ENCODE measurements at places on chromosomes 7 and 10.

DNA sequence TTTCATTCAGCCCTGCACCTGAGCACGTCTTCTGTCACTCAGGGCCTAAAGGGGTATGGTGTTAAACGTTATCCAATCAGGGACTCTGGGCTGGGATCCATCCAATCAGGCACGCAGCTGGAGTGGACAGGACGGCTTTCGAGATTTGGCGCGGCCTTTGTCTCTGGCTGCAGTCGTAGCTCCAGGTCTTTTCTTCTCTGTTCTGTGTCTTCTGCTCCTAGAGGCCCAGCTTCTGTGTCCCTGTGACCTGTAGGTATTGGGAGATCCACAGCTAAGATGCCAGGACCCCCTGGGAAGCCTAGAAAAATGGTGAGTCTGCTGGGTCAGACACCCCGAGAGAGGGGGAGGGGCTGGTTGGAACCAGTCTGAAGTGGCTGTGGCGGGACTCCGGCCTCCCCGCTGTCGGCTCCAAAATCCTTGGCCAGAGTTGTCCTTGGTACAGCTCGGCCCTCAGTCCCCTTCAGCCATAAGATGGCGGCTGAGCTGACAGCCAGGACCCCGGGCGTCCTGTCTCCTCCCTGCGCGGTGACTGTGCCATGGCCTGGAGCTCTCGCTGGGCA is 11.7 kb upstream of the ZNF680 start:
- no peaks in the 10 kb centered on the region for H3K4me1 ChIP-seq
- DNase-seq = no peak
- H3K4me3 ChIP-seq = no peak overlapping the region
- H3K27ac ChIP-seq = no peak overlapping the region
- no peaks in the 10 kb centered on the region for H3K27me3 ChIP-seq
- no peaks in the 10 kb centered on the region for H3K36me3 ChIP-seq

- H3K27ac ChIP-seq = no peak overlapping the region
- H3K4me3 ChIP-seq = no peak overlapping the region
- no peaks in the 10 kb centered on the region for H3K36me3 ChIP-seq
- DNase-seq = no peak
- H3K27me3 ChIP-seq = no peaks in the 10 kb centered on the region
Measured at GRCh38 chr7:132998763-132999162, 83.1 kb downstream of the CHCHD3 start.

DNA sequence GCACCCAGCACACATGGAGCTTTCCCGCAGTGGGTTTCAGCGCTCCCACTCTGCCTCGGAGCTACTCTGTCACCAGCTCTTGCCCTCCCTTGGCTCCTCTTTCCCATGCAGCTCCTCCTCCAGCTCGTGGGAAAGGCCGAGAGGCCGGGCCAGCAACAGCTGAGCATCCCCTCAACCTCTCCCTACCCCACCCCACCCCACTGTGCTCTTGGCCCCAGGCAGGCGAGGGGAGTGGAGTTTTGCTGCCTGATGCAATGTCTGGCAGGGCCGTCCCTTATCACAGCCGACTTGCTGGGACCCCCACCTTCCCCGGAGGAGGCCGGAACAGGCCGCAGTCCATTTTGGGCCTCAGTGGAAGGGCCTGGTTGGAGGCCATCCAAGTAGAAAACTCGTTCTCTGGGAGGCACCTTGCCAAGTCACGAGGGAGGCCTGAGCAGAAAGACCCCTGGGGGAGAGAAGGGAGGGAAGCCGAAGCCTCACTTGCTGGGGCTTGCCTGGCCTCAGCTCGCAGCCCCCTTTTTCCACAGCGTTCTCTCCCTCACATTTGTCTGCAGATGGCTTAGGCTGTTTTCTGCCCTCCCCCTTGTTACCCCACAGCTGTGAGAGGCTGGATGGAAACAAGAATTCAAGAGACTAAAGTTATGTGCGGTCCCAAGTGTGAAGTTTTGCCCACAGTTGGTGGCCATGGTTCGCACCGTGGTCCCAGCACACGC is 35.3 kb downstream of the CHST3 start:
- peaks cover 2% of the 10 kb centered on the region for H3K27me3 ChIP-seq
- DNase-seq = no peak
- H3K4me1 ChIP-seq = no peaks in the 10 kb centered on the region
- no peak overlapping the region for H3K4me3 ChIP-seq

DNA sequence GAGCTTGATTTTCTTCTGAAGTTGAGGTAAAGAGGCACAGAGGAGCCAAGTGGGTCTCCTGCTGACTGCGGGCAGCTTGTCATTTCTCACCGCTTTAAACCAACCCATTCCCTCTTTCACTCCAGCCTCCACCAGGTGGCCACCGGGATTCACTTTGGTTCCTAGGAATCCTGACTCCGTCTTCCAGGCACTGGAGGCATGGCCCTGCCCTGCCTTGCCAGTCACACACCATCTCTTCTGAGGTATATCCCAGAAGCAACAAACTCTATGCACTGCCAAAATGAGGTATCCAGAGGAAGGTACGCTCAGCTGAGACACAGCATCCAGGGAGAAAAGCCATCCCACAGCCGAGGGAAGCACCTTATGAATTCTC is 280.8 kb downstream of the TNS3 start:
- H3K27ac ChIP-seq = no peak overlapping the region
- no peak overlapping the region for H3K4me3 ChIP-seq
- H3K4me1 ChIP-seq = no peaks in the 10 kb centered on the region
- H3K36me3 ChIP-seq = no peaks in the 10 kb centered on the region
- DNase-seq = no peak
- H3K27me3 ChIP-seq = no peaks in the 10 kb centered on the region

DNA sequence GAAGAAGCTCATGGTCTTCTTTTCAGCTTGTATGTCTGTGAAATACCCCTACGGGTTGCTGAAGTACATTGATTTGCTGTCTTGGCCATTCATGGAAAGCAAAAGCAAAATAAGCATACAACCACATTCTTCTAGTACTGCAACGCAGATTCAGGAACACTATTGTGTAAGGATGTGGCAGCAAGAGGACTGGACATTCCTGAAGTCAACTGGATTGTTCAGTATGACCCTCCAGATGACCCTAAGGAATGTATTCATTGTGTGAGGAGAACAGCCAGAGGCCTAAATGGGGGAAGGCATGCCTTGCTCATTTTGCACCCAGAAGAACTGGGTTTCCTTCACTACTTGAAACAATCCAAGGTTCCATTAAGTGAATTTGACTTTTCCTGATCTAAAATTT is 133.4 kb upstream of the ANKRD1 start:
- H3K4me1 ChIP-seq = peaks cover 7% of the 10 kb centered on the region
- no peak overlapping the region for H3K4me3 ChIP-seq
- H3K27ac ChIP-seq = no peak overlapping the region
- no peak for DNase-seq

DNA sequence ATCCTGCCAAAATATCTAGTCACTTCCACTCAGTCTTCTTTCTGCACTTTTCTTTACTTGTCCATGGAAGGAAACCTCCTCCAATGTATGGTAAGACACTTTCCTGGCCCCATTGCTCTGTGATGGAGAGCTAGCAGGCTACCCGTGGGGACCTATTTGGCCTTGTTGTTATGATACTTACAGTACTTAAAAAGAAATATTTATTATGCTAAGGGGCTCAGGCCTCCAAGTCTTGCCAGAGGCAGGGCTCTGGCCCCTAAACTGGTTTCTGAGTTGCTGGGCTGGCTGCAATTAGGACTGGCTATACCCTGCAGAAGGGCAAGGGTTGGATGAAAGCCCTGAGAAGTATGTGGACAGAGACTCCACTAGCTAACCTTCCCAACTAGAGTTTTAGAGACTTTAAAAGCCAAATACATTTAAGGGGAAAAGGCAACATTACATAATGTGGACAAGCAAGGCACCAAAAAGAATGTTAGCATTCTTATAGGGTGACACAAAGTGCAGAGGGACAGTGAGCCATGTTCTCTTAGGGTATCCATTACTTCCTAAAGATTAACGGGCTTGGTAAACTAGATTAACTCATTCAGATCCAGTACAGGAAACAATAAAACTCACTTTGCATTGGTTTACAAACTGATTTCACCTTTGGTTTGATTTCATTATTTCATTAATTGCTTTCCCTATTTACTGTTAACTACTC is 84.9 kb upstream of the INHBA start:
- no peaks in the 10 kb centered on the region for H3K4me1 ChIP-seq
- H3K36me3 ChIP-seq = no peaks in the 10 kb centered on the region
- no peaks in the 10 kb centered on the region for H3K27me3 ChIP-seq
- H3K4me3 ChIP-seq = no peak overlapping the region

GRCh38 chr10:44206127-44206818 is 178.6 kb downstream of the CXCL12 start:
- H3K4me1 ChIP-seq = no peaks in the 10 kb centered on the region
- no peak overlapping the region for H3K27ac ChIP-seq
- H3K27me3 ChIP-seq = no peaks in the 10 kb centered on the region

DNA sequence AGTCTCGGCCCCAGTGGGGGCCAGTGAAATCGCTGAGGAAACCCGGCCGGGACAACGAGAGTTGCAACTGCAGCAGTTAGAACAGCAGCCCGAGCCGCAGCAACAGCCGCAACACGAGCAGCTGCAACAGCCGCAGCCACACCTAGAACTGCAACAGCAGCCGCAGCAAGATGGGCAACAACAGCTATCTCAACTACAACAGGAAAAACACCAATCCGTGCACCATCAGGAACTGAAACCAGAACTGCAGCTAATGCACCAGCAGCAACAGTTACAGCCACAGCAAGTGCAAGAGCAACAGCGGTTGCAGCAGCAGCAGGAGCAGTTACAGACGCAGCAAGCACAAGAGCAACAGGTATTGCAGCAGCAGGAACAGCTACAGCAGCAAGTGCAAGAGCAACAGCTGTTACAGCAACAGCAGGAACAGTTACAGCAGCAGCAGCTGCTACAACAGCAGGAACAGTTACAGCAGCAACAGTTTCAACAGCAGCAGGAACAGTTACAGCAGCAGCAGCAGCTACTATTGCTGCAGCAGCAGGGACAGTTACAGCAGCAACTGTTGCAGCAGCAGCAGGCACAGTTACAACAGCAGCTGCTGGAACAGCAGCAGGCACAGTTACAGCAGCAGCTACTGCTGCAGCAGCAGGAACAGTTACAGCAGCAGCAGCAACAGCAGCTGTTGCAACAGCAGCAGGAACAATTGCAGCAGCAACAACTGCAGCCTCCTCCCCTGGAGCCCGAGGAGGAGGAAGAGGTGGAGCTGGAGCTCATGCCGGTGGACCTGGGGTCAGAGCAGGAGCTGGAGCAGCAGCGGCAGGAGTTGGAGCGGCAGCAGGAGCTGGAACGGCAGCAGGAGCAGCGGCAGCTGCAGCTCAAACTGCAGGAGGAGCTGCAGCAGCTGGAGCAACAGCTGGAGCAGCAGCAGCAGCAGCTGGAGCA is 6.1 kb downstream of the ZNF853 start:
- H3K27ac ChIP-seq = 0 out of 2 replicates have a peak overlapping the region, but pooled peaks have one; percentile 17
- DNase-seq = no peak
- no peaks in the 10 kb centered on the region for H3K27me3 ChIP-seq
- no peaks in the 10 kb centered on the region for H3K36me3 ChIP-seq

DNA sequence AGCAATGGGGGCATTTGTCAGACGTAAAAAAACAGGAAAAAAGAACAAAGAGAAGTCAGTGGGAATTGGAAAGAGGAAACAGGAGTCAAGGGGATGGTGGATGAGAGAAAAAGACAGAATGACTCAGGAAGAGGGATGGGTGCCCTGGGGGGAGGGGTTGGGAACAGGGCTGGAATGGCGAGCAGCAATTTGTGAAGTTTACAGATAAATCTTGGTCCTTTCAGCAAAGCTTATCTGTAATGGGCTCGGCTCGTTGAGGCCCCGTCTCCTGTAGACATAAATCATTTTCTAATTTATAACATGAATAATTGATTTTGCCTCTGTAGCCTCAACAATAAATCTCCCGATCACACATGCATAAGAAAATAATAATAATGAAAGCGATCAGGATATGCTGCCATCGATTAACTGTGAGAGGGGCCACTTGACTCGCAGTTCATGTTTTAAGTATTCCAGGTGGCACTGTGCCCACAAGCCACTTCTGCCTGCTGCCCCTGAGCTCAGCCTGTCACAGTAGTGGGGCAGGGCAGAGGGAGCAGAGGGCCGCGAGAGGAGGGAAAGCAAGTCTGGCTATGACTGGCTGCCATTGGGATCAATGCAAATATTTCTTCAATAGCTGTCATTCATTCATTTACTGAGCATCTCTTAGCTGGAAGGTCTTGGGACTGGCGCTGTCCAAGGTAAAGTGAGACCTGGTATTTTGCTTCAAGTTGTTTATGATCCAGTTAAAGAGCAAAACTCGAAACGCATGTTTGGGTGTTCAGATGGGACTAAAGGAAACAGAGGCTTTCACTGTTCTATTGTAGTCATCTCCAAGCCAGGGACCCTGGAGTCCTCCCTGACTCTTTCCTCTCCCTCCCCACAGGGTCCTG is 47.4 kb upstream of the R3HCC1L start:
- H3K27me3 ChIP-seq = no peaks in the 10 kb centered on the region
- no peak for DNase-seq
- H3K4me1 ChIP-seq = no peaks in the 10 kb centered on the region
- no peak overlapping the region for H3K4me3 ChIP-seq

DNA sequence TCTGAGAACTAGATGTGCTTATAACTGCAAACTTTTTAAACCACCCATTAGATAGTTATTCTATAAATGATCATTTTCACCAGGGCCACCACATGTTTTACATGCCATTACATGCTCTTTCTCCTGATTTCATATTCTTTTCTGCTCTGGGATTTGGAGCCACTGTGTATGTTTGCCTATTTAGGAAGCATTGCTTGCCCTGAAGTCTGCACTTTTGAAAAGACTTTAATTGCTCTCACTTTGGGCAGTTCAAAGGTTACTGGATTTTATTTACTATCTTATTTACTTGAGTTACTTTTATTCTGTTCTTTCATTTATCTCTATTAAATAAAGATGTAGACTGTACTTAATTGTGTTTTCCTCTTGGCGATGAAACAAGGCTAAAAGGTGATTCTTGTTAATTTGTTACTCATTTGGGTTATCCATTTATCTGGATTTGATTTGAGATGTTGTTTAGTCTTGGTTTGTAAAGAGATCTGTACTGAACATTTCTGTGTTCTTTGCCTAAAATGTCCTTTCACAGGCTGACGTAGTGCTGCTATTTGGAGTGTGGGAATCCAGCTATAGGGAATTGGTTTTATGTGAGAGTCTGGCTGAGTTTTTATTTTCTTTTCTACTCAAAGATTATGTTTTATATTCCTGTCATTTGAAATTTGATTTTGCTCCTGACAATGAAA is 88.8 kb downstream of the SUGCT start:
- H3K4me3 ChIP-seq = no peak overlapping the region
- no peak overlapping the region for H3K27ac ChIP-seq
- no peaks in the 10 kb centered on the region for H3K36me3 ChIP-seq

Data from DND-41 (cell line).